Right cardiac atrium (tissue), 5 donors: ENCODE measurements at places on chromosomes 6 and 20. TPM values are rescaled to one million over a fixed set of nuclear protein-coding genes. Genes with fewer than 3 reads are reported as not detected.

Gene COL21A1
- 19.9 TPM for polyA plus RNA-seq

Gene SMPDL3A
- polyA plus RNA-seq: 6.9 TPM

Gene CRISP2
- not detected for polyA plus RNA-seq

Gene CCN6
- polyA plus RNA-seq: not detected

Gene EFCAB8
- not detected for polyA plus RNA-seq

Gene CEBPB
- polyA plus RNA-seq: 16.4 TPM

Gene PLCB4
- 9.4 TPM for polyA plus RNA-seq

Gene SMLR1
- not detected for polyA plus RNA-seq
